Kidney epithelial cell (primary cell): ENCODE measurements at places on chromosomes 13 and 19.
A peak's percentile ranks its signal among the peaks of the same experiment; 100 is the strongest.

DNA sequence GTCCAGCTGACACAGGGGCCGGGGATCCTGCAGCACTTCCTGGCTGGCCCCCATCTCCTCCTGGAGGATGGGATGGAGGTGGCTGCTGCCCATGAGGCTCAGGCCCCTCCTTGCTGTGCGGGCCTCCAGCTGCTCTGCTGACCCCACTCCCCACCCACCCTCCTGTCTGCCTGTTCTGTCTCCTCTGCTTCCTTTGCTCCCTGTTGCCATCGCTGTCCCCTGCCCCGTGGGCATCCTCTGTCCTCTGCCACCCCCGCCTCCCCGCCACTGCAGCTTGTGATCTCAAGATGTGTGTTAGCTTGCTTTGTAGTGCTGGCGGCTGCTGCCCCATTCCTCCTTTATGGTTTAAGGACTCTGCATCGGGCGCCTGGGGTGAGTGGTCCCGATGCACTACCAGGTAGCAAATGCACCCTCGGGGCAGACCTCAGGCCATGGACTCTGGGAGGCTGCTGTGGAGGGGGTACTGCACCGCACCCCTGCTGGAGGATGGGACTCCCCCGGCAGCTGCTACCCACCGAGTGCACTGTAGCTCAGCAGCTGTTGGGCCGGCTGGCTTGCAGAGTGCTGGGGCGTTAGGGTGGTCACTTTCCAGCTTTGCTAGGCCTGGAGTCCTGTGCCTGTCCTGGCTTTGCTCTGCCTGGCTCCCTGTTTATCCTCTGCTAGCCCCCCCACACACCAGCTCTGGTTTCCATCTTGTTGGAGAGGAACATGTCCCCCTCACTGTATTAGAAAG is 15.8 kb upstream of the C19orf33 start:
- DNase-seq = no peak

- no peak for DNase-seq
These were observed 1.9 kb upstream of the FAM174C start for GRCh38 chr19:1273263-1274041.

DNA sequence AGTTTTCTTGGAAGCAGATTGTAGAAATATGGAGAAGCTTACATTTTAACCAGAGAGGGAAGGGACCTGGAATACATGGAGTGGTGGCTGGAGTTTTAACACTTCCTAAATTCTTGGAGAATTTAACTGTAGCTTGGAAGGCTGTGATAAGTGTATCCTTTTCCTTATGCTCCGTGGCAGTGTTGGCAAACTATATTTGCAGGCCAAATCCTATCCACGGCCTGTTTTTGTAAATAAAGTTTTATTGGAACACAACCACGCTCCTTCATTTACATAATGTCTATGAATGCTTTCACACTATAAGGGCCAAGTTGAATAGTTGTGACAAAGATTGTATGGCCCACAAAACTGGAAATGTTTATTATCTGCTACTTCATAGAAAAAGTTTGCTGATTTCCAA is 110.6 kb upstream of the MIR17HG start:
- no peak for DNase-seq

DNA sequence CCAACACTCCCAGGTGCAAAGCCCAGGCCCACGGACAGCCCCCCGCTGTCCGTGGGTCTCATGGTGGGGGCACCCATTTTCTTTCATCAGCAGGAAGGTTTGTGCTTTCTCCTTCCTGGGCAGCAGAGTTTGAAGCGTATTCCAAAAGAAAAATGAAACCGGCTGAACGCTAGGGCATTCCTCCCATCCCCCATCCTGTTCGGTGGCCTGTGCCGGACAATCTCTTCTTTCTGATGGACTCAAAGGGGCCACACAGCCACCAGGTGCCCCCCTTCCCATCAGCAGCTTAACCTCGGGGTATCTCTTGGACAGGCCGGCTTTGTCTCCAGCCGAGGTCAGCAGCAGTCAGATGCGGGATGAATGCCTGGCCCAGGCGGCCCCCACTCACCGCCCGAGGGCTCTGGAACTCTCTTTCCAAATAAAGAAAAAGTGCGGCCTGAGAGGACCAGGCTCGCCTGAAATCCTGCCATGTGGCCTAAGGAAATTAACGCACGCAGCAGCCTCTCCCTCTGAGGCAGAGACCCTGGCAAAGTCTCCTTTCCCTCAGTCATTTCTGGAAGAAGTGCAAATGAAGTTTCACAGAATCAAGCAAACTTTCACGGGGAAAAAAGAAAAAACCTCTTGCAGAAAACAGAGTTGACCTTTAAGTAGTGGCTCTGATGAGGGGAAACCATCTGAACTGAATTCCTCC is 67.8 kb downstream of the RASA3 start:
- DNase-seq = no peak

GRCh38 chr19:33773704-33774624 is 22.7 kb upstream of the KCTD15 start:
- no peak for DNase-seq

GRCh38 chr19:4379383-4380253 is 20.7 kb downstream of the SH3GL1 start:
- peak; percentile 94 for DNase-seq

DNA sequence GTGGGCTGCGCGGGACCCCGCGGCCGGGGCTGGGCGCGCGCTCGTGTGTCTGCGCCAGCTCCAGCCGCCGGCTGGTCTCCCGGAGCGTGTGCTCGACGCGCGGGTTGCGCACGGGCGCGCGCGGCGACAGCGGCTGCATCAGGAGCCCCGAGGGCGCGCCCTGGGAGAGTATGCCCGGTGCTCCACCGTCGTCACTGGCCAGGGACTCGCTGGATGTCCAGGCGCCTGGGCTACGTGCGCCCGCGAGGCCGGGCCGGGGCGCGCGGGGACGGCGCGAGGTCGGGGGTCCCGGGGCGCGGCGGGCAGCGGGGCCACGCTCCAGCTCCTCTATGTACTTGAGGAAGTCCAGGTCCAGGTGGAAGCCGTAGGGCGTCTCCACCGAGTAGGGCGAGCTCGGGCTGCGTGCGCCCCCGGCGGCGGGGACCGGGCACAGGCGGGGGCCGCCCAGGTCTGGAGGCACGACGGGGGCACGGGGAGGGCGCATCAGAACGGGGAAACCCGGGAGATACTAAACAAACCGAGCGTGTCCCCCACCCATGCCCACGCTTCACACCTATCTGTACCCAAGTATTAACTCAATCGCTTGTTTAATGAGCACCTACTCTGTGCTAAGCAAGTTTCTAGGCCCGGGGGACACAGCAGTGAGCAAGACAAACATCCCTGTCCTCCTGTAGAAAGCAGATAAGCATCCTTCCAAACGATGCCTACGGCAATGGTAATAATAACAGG is 7.6 kb downstream of the KANK3 start:
- no peak for DNase-seq
